ENCODE measurements at places on chromosomes 6 and 20.

DNA sequence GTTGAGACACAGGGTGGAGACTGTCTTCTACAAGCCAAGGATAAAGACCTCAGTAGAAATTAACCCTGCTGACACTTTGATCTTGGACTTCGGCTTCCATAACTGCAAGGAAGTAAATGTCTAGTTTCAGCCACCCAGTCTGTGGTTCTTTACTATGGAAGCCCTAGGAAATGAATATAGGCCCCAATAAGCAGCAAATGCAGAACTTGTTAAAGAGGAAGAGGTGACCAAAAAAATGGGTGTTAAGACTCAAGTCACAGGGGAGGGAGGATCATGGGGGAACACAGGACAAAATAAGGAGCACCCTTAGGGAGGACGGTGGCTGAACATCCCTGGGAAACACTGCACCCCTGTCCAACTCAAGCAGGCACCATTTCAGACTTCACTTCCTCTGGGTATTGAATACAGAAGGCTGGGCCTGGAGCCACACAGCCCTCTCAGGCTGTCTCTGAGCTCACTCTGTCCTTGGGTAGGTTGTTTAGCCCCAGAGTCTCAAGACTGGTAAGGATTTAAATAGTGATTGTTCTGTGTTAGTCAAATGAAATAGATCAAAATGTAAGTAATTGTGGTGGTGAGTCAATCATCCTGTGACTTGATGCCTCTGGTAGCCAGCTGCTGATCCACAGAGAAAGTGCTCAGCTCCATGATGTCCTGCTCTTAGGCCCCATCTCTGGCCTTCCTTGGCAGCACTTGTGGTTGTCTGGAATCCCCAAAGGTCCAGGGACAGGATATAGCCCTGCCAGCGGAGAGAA, 30.5 kb upstream of the SIRPD start:
- no peak for DNase-seq

DNA sequence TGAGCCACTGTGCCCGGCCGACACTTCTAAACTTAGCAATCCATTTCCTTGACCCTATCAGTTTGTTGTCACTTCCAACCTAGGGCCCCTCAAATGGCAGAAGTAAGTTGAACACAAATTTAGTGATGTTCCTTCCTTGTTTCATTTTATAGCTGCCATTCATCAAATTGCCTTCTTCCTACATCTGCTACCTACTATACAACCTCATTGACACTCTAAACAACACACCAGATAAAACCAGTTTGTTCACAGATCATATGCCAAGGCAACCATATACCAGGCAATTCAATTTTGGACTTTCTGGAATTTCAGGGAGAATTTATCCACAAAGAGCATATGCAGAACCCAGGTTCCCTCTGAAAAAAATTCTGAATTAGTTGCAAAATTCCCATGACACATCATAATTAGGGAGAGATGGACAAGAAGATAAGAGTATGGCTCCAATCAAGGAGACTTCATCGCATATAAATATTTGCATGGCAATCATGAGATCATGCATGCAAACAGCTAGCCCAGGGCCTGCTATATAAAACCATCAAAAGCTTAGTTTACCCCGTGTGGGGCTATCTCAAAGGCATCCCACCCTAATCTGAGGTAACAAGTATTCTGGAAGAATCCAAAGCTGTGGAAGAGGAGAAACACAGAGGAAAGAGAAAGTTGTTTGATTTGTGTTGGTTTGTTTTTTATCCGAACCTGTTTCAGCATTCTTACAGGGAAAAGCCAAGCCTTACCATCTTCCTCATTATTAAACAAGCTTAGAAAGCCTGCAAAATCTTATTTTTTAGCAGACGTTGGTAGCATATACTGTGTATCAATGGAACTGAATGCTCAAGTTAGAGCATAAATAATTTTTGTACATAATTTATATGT, 132.8 kb upstream of the TNFAIP3 start:
- no peak for DNase-seq

- no peak for DNase-seq
Measured at GRCh38 chr20:48292806-48293205, 507.5 kb upstream of the SULF2 start.

DNA sequence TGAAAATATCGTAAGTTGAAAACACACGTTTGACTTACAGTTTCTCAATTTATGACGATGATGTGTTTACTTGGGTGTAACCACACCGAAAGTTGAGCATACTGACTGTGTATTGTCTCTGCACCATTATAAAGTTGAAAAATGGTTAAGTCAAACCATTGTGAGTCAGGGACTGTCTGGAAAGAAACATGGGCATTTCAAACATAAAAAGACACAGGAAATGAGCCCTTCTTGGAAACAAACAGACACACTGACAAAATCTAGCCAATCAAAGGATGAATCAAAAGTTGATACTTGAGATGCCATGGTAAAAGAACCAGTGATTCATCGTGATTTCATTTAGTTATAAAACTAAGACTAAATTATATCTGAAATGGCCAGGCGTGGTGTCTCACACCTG, 5.3 kb downstream of the POPDC3 start:
- DNase-seq: no peak

GRCh38 chr6:154459513-154459912, 51.0 kb downstream of the CNKSR3 start:
- no peak for DNase-seq

- no peak for DNase-seq
Measured at GRCh38 chr6:142531727-142532126, 229.9 kb downstream of the ADGRG6 start.

DNA sequence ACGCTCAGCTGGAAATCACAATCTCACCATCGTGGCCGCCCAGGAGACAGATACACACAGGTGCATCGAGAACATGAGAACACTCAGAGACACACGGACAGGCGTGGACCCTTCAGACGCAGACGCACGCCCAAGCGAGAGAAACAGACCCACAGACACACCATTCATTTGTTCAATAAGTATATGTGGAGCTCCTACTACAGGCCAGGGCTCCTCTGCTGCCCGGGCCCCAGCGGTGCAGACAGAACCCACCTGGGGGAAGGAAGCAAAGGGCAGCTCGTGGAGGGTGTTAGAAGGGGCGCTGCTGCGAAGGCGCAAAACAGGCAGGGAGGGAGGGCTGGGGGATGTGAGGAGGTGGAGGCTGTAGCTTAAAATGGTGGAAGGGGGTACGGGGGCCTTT, 39.2 kb downstream of the SRC start:
- no peak for DNase-seq

DNA sequence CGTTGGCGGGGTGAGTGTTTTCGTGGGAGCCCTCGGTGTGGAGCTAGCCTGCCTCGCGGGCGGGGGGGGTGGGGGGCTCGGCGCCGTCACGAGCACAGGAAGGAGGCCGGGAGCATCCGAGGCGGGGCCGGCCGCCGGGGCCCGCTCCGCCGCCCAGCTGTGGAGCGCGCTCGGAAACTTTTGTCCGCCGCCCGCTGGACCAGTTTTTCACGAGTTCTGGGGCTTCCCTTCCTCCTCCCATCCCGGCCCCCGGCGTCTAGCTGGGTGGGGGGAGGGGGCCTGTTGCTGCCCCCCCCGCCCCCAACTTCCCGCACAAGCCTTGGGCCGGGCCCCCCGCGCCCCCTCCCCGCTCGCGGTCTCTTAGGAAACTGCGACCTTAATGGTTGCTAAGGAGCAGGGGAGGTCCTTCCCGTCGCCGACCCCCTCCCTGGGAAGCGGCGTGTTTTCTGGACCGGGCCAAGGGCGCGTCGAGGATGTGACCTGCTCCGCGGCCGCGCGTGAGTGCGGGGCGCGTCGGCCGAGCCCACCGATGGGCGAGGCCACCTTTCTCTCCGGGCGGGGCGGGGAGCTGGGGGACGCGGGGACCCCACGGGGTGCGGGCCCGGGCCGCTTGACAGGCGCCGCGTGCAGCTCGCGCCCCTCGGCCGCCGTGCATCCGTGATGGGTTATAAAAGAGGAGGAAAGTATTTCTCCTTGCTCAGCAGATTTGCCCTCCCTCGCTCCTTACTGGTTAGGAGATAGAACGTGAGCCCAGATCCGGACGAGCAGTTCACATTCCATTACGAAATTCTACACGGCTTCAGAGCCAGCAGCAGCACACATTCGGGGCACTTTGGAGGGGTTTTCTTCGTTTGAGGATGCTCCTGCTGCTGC, 1.4 kb downstream of the RREB1 start:
- DNase-seq: peak; percentile 17

DNA sequence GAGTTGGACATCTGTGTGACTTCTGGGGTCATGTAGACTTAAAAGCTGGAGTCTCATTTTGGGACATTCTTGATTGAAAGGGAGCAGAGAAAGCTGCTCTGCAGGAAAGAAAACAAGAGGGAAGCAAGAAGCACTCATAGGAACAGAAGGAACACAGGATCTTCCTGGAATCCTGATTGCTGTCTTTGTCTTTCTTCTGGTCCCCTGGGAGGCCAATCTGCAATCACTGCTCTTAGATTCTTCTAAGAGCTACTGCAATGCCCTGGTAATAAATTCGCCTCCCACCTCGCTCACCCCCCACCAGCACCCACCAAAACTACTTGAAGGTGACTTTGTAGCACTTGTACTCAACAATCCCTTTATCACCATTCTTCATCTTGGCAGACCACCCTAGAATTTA, 51.8 kb downstream of the SLC35B3 start:
- DNase-seq: no peak

- no peak for DNase-seq
Measured at GRCh38 chr6:165181951-165182414, 127.4 kb downstream of the C6orf118 start.

DNA sequence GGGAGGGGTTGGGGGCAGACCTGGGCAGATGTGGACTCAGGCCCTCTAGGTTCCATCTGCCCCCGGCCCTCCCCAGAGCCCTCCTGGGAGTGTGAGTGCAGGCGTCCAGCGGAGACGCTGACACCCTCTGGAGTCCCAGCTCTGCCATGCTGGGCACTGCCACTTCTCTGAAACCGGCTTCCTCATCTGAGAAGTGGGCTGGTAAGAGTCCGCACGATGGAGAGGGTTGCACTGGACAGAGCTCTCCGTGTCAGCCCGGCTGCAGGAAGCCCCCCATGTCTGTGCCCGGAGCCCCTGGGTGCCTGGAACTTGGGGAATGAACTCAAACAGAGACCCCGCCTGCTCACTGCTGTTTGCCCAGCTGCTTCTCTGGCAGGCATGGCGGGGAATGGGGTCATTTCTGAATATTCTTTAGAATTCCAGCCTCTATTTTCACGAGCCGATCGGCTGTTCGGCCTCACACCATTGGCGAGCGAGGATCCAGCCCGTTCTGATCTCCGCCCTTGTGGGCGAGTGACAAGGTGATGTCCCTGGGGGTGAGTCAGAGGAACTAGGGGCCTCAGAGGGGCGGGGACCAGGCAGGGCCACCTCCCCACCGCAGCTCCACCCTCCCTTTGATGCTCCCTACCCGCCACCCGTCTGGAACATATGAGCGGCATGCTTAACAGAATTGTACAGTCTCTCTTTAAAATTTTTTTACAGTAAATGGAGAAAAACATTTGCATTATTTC, 47.8 kb upstream of the GATA5 start:
- peak; percentile 46 for DNase-seq
